ENCODE measurements at places on chromosomes 13 and 19. TPM values are rescaled to one million over a fixed set of nuclear protein-coding genes. Genes with fewer than 3 reads are reported as not detected.

The KIR2DL1 gene
- total RNA-seq, result not detected

The NXNL1 gene
- not detected for total RNA-seq

The PIH1D1 gene
- 127 TPM for total RNA-seq

The CPB2 gene
- total RNA-seq, result not detected

The SLC17A7 gene
- not detected for total RNA-seq

The POSTN gene
- total RNA-seq, result 13.1 TPM

The ZNF560 gene
- 0.75 TPM for total RNA-seq

The FXYD1 gene
- 0.33 TPM for total RNA-seq

The FAM216B gene
- total RNA-seq, result not detected

The ZNF146 gene
- 92.7 TPM for total RNA-seq

The VSTM2B gene
- total RNA-seq, result not detected

The ZNF738 gene
- 6.1 TPM for total RNA-seq

The ZNF154 gene
- total RNA-seq, result 0.87 TPM

The CD33 gene
- total RNA-seq, result 0.22 TPM

The C2CD4C gene
- 0.33 TPM for total RNA-seq

The ZSCAN4 gene
- not detected for total RNA-seq

The ERFL gene
- under 0.01 TPM for total RNA-seq

The CAPN12 gene
- not detected for total RNA-seq

The TSEN34 gene
- total RNA-seq, result 76.0 TPM

The FAM83E gene
- 0.77 TPM for total RNA-seq

The TMEM38A gene
- 1.4 TPM for total RNA-seq

The PCP2 gene
- total RNA-seq, result not detected

The RDH8 gene
- not detected for total RNA-seq

The ZNF780A gene
- 25.1 TPM for total RNA-seq

Data from uterine smooth muscle cell (primary cell).